ENCODE measurements at places on chromosomes 12 and 14. TPM values are rescaled to one million over a fixed set of nuclear protein-coding genes. Genes with fewer than 3 reads are reported as not detected.

Gene ESRRB
- total RNA-seq = not detected

Gene C12orf56
- 0.28 TPM for total RNA-seq

Gene SLC39A5
- total RNA-seq = under 0.01 TPM

Gene MORN3
- 0.65 TPM for total RNA-seq

Gene TCL1A
- not detected for total RNA-seq

Gene CARMIL3
- total RNA-seq = under 0.01 TPM

Gene ABCC9
- total RNA-seq = 10.7 TPM

Gene CEBPE
- total RNA-seq = not detected

Gene C3AR1
- total RNA-seq = 0.18 TPM

Gene IRF2BPL
- 29.7 TPM for total RNA-seq

Gene CISTR
- not detected for total RNA-seq

Gene TAS2R43
- total RNA-seq = 1.3 TPM

Gene CPNE6
- total RNA-seq = not detected

Gene TMTC2
- total RNA-seq = 49.8 TPM

Gene MYF5
- not detected for total RNA-seq

Gene PRB2
- total RNA-seq = not detected

Gene LRRC10
- not detected for total RNA-seq

Gene REP15
- 0.43 TPM for total RNA-seq

Gene KCNK10
- total RNA-seq = not detected

Gene ZBTB42
- total RNA-seq = 1.00 TPM

Gene TRHDE
- total RNA-seq = 3.5 TPM

Gene GRIP1
- total RNA-seq = 0.65 TPM

Gene INHBC
- total RNA-seq = not detected

Gene RAD9B
- 0.46 TPM for total RNA-seq

Gene CNOT2
- total RNA-seq = 139 TPM

Gene TSPAN19
- total RNA-seq = not detected

Gene SYCP3
- 0.14 TPM for total RNA-seq

Gene GPRC5D
- total RNA-seq = not detected

Gene ASPG
- total RNA-seq = not detected

Gene CD4
- total RNA-seq = 0.43 TPM

Gene ASCL1
- not detected for total RNA-seq

Gene COX8C
- total RNA-seq = not detected

Gene ACOT4
- total RNA-seq = 0.46 TPM

Gene ACVRL1
- 19.8 TPM for total RNA-seq

Gene HAL
- total RNA-seq = under 0.01 TPM

Gene DPF3
- total RNA-seq = 2.4 TPM

Gene LTB4R2
- total RNA-seq = 2.7 TPM

Gene KRT79
- total RNA-seq = not detected

Gene PSME2
- total RNA-seq = 104 TPM

Gene MYO1H
- not detected for total RNA-seq

Measured in smooth muscle cell of bladder (primary cell).